ENCODE measurements at places on chromosomes 1 and 21.
A peak's percentile ranks its signal among the peaks of the same experiment; 100 is the strongest.

GRCh38 chr1:2415801-2416208, 3.4 kb upstream of the PEX10 start:
- no peak for DNase-seq

GRCh38 chr1:18954270-18955071, 2.0 kb downstream of the IFFO2 start:
- DNase-seq, result no peak

DNA sequence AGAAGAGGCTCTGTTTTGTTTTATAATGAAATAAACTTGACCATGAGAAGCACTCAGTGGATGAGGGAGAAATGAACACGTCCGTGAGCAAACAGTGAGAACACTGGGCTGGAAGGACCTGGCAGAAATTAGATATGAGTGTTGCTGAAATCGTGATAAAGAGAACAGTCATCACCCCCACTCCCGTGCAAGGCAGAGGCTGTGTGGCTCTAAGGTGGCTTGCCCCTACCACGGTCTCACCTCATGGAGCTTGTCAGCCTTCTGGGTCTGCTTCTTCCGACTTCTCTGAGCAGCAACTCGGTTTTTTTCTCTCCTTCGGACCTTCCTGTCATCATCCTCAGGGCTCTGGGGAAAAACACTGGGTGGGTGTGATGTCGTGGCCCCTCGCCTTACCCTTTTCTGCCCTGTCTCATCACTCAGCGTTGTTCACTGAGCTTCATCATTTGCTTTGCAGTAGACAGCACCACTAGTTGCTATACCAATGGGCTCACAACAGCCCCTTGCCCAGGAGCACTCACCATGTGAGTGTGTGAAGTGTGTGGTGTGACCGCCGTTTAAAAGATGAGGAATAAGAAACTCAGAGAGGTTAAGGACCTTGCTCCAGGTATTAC, 2.8 kb downstream of the BATF3 start:
- no peak for DNase-seq

- DNase-seq, result no peak
These were observed 9.8 kb upstream of the SSBP3 start for GRCh38 chr1:54415991-54416390.

DNA sequence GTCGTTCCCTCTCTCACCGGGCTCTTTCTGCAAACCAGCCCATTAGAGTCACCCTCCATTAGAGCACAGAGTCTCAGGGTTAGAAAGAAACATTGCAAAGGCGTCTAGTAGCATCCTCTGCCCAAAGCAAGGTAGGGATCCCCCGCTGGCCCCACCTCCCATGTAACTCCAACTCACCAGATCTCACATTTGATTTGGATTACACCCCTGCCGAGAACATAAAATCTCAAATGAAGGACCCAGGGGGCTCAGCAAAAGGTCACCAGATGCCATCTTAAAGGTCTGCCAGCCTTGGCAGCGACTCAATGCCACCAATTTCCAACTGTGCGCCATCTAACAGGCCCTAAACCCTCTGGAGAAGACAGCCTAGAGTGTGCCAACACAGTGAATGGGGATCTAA, 14.1 kb downstream of the C1orf87 start:
- DNase-seq, result no peak

DNA sequence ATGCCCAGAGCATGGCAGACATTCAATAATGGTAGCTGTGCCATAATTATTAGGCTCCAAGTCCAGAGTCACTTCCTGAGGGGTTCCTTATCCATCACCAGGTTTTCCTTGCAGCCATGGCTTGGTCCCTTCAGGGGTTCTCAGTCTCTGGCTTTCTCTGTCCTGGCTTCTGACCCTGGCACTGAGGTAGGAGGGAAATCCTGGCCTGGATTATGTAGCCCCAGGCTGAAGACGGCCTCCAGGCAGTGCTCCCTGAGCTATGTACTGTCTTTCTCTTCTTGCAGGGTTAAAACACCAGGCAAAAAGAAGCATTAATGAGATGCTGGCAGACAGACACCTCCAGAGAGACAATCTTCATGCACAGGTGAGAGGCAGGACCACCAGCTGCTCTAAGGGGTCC, 9.5 kb upstream of the PADI3 start:
- peak; percentile 63 for DNase-seq

DNA sequence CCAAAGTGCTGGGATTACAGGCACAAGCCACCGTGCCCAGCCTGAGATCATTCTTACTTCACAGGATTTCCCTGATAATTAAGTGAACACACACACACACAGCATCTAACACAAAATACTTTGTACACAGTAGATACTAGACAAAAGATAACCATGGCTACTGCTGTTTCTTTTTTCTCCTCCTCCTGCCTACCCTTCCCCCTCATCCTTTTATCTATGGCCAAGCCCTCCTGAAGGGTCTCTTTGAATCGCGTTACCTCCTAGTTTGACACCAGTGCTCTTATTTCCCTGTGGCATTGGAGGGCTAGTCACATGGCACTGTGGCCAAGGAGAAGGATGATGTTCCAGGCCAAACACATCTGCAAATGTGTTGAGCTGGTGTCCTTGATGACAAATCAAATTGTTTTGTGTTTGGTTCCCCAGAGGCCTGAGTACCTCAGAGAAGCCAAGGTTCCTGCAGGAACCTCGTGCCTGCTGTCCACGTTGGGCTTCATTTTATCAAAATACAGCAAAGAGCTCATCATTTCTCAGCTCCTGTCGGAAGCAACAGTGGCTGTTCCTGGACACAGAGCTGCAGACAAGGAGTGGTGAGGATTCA, 20.6 kb downstream of the NDUFS5 start:
- no peak for DNase-seq

GRCh38 chr1:246001142-246001836, 505.8 kb downstream of the SMYD3 start:
- no peak for DNase-seq

GRCh38 chr21:38712071-38712470, 93.7 kb upstream of the ETS2 start:
- DNase-seq, result peak; percentile 42

DNA sequence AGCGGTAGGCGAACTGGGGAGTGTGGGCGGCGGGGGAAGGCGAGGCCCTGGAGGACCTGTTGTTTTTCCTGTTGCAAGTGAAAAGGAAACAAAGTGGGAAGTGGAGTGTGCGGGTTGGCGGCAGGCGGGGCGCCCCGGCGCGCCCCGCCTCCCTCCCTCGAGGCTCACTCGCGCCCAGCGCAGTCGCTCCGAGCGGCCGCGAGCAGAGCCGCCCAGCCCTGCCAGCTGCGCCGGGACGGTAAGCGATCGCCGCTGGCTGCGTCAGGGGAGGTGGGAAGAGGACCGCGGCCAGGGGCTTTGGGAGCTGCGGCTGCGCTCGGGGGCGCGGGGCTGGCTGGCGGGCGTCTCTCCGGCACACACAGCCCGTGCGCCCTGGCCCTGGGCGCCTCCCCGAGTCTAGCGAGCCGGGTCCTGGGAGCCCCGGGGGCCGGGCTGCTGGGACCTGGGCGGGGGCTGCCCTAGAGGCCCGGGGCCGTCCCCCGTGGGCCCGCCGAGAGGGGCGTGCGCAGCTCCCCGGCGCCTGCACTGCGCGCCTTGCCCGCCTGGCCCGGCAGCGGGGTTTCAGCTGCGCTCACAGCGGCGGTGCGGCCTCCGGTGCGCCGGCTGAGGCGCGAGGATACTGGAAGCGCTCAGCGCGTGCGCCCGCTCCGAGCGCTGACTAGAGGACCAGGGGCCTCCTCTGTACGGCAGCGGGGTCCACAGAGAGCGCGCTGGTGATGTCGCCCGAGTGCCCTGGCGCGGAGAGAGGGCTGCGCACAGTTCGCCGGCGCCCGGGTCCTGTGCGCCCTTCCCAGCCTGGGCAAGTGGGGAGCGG, at the start of gene PIK3CD:
PIK3CD (plus strand) TSS at position 167 of the 814 bp plus-strand sequence. CDS start 58,725 bp downstream, outside the sequence.
- no peak for DNase-seq

DNA sequence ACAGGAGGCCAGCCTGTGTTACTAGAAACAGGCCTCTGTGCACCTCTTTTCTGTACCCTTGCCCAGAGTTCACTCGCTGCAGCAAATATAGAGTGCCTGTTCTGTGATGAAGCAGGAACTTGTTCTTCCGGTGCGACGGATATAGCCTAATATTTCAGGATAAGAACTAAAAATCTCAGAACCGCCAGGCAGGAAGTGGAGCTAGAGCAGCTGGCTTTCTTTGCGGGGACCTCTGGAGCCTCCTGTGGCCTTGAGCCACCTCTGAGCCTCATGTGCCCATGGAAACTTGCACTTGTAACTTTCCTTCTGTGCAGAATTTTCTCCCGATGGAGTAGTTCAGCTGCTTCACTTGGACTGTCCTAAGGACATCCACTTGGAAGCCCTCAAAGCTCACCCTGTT, 44.5 kb upstream of the VAMP3 start:
- no peak for DNase-seq

DNA sequence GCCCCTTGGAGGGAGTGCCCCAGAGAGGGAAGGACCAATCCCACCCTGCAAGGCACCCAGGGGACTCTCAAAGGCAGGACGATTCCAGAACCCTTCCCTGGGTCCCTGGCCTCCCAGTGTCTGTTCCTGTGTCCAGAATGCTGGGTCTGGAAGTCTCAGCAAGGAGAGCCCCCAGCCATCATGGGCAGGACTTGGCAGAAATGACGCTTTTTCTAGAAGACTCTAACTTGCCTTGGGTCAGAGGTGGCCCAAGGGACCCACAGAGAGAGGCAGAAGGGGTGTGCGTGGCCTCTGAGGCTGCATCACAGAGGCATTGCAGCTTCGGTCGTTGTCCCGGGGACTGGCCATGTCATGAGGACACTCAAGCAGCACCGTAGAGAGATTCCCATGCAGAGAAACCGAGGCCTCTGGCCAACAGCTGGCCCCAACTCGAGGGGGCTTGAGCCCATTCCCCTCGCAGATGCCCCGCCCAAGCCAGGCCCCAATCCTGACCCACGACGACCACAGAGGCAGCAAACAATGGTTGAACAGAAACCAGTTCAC, 57.8 kb downstream of the WNT9A start:
- DNase-seq, result no peak

- DNase-seq, result no peak
These were observed 213.7 kb upstream of the HOOK1 start for GRCh38 chr1:59601041-59601441.

DNA sequence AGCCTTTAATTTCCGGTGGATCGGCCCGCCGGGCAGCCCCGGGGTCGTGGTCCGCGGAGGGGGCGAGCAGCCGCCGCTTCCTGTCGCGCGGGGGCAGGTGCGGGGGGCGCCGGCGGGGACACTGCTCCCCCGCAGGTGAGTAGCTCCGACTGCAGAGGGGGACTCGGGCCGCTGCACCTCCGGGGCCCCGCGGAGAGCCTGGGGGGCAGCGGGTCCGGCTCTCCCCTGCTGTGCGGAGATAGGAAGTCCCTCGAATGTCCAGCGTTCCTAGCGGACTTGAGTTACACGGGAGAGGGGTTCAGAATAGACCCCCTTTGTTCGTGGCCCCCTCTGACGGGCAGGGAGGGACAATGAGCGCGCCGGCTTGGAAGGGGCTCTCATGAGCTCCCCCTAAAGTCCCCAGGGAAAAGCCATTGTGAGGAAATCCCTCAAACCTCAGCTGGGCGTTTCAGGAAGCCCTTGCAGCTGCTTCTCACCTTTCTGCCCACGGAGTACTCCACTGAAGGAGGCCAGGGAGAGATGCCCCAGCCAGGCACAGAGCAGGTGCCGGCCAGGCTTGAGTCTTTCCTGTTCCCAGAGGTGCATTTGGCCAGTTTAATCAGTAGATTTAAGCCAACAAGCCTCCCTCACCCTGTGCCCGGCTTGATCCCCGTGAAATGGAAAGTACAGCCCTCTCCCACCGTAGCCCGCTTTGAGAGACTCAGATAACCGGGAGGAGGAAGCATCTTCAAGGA, 925 bp downstream of the PDE9A start:
- no peak for DNase-seq

DNA sequence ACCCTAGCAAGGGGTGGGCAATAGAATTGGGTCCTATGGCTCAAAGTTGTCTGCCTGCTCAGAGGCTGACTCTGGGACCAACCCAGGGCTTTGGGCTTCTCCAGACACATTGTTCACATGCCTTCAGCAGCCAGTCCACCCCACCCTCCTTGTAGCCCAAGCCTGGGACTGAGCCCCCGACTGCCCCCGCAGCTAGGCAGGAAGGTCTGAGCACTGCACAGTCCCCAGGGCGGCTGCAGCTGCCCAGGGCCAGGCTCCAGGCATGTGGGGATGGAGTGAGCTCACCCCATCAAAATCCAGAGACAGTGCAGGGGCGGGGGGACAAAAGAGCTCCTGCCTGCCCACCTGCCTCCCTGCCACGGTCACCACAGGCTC, 35.6 kb downstream of the HSPG2 start:
- DNase-seq, result no peak

DNA sequence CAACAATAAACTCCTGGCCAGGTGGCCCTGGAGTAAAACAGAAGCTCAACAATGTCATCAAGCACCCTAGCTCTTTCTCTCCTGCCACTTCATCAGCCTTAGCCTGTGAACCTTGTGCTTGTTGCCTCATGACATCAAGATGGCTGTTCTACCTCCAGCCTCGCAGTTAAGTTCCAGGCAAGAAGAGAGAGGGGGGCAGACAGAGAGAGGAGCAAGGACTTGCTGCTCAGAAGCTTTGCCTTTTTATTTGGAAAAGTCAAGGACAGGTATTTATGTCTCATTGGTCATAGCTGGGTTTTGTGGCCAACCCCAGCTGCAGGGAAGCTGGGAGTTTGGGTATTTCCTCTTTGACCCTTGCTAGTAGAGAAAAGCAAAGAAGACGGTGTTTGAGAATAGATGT, 60.3 kb upstream of the GADD45A start:
- DNase-seq, result no peak

GRCh38 chr21:45546636-45547544, 4.7 kb upstream of the SLC19A1 start:
- no peak for DNase-seq

DNA sequence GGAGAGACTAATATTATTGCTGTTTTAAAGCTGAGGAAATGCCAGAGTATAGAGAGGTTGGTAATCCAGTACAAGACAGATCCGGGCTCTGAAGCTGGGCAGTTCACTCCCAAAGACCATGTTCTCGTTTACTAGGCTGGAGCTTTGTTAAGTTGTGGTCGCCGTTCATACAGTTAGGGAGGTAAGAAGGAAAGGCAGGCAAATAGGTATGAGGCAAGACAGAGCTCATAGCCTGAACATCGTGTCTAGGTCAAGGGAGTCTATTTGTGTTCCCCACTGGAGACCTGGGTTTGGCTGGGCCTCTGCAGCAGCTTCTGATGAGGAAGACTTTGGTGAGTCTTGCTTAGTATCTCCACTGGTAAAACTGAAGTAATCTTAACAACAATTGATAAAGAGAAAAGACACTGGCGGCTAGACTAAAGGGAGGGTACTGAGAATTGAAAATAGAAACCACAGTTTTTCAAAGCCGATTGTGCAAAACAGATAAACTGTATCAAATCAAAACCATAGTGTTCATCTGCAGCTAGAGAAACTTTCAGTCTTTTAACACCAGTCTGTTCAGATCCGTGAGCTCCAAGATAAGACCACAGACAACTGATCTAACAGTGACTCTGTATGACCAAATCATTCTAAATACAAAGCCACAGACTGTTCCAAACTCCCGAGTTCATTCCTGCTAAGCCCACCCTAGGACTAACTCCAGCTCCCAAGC, 217.0 kb upstream of the FAM78B start:
- DNase-seq, result no peak

- no peak for DNase-seq
These were observed 1.5 kb downstream of the SPATC1L start for GRCh38 chr21:46182548-46183336.

DNA sequence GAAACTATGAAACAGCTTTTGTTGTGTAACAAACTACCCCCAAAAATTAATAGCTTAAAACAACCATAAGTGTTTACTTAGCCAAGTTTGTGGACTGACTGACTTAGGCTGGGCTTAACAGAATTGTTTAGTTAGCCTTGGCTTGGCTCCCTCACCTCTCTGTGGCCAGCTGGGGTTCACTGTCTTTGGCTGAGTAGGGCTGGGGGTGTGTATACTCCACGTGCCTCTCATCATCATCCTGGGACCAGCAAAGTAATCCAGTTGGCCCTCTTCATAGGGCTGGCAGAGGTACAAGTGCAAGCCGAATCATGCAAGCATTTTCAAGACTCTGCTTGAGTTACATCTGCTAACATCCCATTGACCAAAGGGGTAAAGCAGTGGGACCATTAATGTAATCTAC, 252.3 kb downstream of the BRINP2 start:
- DNase-seq, result no peak
